ENCODE measurements at places on chromosomes 11 and 22.

- DNase-seq = no peak
Observed at GRCh38 chr11:561148-562003, 606 bp downstream of the RASSF7 start.

- DNase-seq = no peak
Observed at GRCh38 chr11:57649826-57650738, at the start of gene YPEL4. YPEL4 (minus strand) TSS chr11:57649912; CDS start chr11:57647107, 2,805 bp downstream.

- no peak for DNase-seq
Observed at GRCh38 chr11:110190885-110191284, 97.7 kb downstream of the ZC3H12C start.

GRCh38 chr22:44676441-44677352, 25.3 kb upstream of the PRR5 start:
- DNase-seq = no peak

DNA sequence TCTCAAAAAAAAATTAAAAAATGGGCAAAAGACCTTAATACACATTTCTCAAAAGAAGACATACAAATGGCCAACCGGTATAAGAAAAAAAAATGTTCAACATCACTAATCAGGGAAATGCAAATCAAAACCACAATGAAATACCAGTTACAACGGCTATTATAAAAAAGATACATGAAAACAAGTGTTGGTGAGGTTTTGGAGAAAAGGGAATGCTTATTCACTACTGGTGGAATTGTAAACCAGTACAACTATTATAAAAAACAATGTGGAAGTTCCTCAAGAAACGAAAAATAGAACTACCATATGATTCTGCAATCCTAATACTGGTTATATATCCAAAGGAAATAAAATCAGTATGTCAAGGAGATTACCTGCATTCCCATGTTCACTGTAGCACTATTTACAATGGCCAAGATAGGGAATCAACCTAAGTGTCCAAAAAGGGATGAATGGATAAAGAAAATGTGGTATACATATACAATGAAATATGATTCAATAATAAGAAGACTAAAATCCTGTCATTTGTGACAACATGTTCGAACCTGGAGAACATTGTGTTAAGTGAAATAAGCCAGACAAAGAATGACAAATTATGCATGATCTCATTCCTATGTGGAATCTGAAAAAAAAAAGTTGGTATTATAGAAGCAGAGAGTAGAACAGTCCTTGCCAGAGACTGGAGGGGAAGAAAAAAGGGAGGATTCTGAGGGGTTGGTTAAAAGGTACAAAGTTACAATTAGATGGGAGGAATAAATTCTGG, 256.9 kb upstream of the PITPNB start:
- DNase-seq = no peak

- no peak for DNase-seq
Observed at GRCh38 chr11:68670208-68670992, 13.9 kb upstream of the GAL start.

DNA sequence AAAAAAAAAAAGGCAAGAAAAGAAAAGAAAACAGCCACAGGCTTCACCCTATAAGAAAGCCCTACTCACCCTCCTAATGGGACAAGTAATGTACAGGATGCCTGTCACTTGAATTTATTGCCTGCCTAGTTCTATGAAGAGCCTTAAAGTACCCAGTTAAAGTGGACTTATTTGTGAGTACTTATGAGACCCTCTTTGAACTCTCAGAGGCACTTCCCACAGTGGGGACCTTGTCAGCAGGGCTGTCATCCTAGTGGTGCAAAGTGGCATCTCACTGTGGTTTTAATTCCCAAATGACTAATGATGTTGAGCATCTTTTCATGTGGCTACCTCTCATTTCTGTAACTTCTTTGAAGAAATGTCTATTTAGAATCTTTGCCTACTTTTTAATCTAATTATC, 41.8 kb upstream of the BARX2 start:
- no peak for DNase-seq

DNA sequence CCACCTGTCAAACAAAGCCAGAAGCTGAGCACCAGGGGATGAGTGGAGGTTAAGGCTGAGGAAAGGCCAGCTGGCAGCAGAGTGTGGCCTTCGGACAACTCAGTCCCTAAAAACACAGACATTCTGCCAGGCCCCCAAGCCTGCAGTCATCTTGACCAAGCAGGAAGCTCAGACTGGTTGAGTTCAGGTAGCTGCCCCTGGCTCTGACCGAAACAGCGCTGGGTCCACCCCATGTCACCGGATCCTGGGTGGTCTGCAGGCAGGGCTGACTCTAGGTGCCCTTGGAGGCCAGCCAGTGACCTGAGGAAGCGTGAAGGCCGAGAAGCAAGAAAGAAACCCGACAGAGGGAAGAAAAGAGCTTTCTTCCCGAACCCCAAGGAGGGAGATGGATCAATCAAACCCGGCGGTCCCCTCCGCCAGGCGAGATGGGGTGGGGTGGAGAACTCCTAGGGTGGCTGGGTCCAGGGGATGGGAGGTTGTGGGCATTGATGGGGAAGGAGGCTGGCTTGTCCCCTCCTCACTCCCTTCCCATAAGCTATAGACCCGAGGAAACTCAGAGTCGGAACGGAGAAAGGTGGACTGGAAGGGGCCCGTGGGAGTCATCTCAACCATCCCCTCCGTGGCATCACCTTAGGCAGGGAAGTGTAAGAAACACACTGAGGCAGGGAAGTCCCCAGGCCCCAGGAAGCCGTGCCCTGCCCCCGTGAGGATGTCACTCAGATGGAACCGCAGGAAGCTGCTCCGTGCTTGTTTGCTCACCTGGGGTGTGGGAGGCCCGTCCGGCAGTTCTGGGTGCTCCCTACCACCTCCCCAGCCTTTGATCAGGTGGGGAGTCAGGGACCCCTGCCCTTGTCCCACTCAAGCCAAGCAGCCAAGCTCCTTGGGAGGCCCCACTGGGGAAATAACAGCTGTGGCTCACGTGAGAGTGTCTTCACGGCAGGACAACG, 11.7 kb downstream of the CXCR5 start:
- no peak for DNase-seq

DNA sequence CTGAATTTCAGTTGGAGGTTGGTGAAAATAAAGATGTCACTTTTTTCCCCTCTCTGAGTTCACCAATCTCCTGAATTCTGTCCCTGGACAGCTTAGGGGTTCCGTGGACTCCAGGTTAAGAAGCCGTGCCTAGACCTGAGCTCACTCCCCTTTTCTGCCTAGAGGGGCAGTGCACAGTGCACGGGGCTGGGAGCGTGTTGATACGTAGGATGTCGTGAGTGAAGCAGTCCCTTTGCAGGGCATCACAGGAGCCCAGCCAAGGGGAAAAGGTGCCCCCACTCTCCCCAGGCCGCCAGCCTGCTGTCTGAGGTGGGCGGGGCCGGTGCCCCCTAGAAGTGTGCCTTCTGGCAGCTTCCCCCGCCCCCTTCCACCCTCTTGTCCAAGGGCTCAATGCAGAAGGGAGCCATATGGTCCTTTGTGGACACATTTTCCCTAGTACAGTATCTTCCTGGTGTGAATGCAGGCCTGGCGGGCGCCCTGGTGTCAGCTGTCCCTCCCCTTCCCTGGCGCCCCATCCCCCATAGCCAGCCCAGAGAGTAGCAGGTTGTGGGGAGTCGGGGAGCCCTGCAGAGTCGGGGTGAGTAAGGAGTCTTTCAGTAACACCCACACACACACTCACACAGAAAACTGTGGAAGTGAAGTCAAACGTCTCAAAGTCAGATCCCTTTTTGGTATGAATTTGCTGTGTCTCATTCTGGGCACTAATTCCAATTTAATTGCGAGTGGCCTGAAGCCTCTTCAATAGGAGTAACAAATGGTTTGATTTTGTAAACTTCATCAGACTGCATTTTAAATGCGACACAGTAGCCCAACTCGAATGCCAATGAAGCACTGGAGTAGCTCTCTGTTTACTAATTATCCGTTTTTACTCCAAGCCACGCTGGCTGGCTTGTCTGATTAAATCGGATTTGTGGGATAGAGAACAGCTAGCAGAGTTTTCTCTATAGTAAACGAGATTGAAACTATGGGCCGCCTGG, 67.5 kb upstream of the NNMT start:
- no peak for DNase-seq

DNA sequence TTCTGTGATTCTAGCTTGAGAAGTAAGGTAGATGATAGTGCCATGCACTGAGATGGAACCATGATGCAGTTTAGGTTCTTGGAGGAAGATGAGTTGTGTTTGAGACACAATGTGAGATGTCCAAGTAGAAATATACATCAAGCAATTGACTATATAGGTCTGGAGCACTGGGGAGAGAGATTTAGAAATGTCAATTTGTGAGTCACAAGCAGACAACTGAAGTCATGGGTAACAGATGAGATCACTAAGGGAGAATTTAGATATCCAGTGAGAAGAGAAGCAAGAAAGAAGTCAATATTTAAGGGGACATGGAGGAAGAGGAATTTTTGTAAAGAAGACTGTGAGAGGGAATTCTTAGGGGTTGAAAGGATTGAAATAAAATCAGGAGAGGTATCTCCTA, 65.1 kb upstream of the RRAS2 start:
- no peak for DNase-seq

DNA sequence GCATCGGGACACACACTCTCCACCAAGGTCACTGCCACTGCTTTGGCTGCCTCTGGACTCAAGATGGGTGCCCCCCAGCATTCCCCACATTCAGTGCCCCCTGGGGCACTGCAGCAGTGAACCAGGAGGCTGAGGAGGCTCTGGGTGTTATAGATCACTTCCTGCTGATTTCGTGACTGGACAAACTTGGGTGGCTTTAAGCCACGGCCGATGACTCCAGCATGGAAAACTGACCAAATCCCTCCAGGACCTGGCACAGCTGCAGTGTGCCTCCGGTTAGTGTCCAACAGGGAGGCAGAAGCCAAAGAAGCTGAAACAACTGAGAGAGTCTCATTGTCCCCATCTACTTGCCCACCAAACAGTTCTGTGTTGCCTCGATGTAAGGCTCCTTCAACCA, 1.2 kb upstream of the GANAB start:
- DNase-seq = no peak

DNA sequence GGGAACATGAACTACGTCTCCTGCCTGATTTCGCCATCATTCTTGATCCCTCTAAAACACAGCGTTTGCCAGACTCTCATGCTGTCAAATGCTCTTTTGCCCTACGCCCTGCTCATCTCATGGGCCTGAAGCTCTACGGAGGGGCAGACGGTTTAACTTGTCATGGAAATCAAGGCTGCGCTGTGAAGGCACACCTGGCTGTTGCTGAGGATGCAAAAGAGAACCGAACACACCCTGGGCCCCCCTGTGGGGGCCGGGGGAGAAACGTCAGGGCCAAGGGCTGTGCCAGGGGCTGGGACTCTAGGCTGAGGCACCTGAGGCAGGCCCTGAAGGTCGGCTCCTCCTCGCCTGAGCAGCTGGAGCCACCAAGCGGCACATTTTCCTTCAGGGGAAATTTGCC, 957.2 kb downstream of the BRD1 start:
- no peak for DNase-seq

DNA sequence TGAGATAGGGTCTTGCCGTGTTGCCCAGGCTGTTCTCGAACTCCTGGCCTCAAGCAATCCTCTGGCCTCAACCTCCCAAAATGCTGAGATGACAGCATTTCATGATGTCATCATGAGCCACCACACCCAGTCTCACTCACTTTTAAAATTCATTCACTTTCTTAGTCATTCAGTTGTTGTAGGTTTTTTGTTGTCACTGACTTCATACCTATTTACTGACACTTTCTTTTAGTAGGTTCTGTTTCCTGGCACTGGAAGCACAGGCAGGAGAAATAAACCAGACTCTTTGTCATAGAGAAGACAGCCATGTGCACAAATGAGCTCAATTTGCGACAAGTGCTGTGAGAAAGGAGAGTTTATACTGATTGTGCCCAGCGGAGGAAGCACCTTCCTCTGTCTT, 10.5 kb downstream of the ART5 start:
- DNase-seq = no peak

GRCh38 chr11:94641167-94641761, 74.1 kb downstream of the PIWIL4 start:
- no peak for DNase-seq

DNA sequence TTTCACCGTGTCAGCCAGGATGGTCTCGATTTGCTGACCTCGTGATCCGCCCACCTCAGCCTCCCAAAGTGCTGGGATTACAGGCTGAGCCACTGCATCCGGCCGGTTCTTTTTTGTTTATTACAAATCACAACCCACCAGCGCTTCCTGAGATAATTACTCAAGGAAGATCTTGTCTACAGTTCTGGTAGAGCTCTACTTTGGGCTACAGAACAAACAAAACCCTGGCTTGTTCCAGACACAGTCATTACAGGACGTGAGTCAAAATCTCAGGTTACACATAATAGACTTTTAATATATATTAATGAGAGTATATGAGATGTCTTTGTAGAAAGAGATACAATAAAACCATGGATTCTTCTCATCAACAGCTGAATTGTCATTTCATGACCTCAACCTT, 42.8 kb upstream of the NUP50 start:
- no peak for DNase-seq

GRCh38 chr11:116104498-116105174, 600.4 kb upstream of the CADM1 start:
- DNase-seq = no peak

DNA sequence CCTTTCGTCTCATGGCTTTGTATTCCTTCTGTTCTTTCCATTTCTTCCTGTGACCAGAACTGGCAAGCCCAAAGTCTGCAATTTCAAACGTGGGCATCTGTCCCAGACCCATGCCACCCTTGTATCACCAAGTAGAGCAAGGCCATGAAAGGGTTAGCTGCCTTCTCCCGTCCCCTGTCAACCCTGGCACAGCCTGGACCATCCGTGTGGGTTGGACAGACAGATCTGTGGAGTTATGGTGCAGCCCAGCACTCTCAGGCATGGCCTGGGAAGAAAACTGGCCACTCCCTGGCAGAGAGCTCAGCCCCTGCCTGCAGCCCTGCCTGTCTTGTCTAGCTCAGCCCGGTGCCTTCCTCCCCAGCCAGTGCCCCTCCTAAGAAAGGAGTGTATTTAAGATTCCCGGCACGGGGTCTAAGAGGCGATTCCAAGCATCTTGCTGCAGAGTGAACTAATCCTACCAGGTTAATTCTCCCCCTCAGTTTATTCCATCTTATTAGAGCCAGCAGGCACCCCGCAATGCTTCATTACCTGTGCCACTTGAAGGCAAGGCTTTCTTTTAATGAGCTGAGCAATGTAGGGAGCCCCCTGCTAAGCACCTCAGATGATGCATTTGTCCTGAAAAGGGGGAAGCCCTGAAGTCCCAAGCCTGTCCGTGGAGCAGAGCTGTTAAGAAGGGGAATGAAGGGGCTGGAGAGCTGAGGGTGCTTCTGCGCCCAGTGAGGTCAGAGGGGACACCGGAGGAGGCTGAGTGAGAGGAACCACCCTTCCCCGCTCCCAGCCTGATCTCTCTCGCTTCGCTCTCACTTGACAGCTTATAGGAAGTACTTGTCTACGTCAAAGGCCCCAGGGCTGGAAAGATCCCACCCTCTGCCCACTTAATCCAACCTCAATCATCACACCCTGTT, 130.6 kb downstream of the SPATA19 start:
- no peak for DNase-seq

DNA sequence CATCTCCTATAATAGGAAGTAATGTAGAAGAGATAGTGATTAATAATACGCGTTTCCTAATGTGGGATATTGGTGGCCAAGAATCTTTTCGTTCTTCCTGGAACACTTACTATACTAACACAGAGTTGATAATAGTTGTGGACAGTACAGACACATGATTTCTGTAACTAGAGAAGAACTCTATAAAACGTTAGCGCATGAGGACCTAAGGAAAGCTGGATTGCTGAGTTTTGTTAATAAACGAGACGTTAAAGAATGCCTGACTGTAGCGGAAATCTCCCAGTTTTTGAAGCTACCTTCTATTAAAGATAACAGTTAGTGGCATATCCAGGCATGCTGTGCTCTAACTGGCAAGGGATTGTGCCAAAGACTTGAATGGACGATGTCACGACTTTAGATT, 83.3 kb downstream of the GGT1 start:
- no peak for DNase-seq

- no peak for DNase-seq
Observed at GRCh38 chr11:12420040-12420439, 42.7 kb downstream of the PARVA start.
